ENCODE measurements at places on chromosomes 1 and 21.

DNA sequence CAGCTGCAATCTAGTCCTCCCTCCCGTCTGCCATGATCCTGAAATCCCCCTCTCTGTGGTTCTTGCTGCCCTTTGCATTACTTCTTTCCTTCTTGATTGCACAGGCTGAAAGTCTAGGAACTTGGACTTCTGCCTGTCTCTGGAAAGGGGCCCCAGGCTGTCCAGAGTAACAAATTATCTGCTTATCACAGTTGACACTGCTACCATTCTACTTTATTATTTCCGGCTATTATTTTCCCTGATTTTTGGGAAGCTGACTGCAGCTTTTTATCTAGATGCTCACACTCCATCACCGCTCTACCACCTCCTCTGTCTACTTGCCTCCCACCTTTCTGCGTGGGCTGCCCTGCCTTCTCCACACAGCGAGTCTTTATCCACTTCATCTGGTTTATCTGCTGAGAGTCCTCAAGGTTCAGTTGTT, 202.1 kb upstream of the PLXNA2 start:
- DNase-seq: no peak

- no peak for DNase-seq
Measured at GRCh38 chr1:23922321-23922943, 9.3 kb upstream of the CNR2 start.

GRCh38 chr1:19376428-19377372, 64.6 kb downstream of the SLC66A1 start:
- DNase-seq: no peak

DNA sequence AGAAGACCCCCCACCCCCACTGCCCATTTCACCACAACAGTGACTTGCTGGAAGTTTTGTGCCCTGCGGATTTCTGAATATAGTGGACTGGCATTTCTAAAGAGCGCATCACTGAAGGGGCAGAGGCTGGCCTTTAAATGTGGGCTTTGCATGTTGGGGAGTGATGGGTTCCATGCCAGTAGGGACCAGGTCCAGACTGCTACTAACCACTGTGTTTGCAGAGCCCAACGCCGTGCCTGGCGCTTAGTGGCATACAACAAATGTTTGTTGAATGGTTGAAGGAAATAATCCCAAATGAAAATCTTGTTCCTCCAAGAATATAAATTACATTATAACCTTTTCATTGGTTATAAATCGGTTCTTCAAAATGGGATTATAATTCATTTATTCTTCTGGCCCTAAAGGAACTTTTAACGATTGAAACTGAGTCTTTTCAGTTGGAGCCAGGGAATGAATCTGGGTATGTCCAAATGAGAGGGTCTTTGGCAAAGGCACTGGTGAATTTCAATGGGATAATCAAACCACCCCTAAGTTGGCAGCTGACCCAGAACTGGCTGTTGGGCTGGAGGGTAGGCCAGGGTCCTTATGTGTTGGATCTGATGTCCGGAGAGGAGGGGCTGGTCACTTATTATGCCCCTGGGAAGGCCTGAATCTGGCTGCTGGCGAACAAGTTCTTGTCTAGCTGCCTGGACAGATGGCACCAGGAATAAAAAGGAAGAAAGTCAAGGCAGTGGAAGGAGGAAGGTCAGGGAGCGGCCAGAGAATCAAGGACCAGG, 13.8 kb upstream of the SDHB start:
- no peak for DNase-seq

DNA sequence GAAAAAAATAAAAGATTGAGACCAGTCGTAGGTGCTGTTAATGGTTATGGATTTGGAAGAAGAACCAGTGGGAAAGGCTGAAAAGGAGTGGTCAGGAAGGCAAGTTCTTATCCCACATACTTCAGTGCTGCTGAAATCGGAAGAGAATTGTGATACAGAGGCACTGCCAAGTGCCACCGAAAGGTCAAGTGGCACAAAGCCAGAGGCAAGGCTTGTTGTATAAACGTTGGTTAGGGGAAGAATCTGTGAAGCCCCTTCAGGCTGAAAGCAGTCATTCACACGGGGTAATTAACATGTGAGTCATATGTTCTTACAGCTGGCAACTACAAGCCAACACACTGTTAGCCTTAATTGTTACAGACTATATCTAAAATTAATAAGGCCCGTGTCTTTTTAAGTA, 48.8 kb downstream of the ZBTB40 start:
- DNase-seq: peak; percentile 92

GRCh38 chr1:40122855-40123254, 25.8 kb upstream of the PPT1 start:
- no peak for DNase-seq

DNA sequence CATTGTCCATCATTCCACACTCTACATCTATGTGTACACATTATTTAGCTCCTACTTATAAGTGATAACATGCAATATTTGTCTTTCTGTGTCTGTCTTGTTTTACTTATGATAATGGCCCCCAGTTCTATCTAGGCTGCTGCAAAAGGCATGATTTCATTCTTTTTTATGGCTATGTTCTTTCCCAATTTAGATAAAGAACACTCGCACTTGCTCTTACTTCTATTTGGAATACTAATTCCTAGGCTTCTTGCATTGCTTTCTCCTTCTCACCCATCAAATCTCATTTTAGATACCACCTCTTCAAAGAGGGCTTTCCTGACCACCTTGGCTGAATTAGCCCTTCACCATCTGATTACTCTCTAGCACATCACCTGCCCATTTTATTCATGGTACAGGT, 3.0 kb upstream of the RGS4 start:
- no peak for DNase-seq

- no peak for DNase-seq
Measured at GRCh38 chr1:19392221-19392620, 80.1 kb downstream of the SLC66A1 start.

DNA sequence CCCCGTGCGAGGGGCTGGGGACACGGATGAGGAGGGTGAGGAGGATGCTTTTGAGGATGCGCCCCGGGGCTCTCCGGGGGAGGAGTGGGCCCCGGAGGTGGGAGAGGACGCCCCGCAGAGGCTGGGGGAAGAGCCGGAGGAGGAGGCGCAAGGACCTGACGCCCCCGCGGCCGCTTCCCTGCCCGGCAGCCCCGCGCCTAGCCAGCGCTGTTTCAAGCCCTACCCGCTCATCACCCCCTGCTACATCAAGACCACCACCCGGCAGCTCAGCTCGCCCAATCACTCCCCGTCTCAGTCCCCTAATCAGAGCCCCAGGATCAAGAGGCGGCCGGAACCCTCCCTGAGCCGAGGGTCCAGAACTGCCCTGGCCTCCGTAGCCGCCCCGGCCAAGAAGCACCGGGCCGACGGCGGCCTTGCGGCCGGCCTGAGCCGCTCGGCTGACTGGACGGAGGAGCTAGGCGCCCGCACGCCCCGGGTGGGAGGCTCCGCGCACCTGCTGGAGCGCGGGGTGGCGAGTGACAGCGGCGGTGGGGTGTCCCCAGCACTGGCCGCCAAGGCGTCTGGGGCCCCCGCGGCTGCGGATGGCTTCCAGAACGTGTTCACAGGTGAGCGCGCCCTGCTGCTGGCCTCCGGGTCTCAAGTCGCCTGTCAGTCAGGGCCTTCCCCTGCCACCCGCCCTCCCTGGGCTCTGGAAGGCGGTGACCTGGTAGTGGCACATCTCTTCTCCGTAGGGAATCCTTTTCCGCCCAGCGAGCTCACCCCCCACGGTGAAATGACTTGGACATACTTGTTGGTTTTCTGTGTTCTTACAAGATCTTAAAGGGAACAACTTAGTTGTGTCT, 1.7 kb downstream of the FMN2 start:
- DNase-seq: peak; percentile 77

DNA sequence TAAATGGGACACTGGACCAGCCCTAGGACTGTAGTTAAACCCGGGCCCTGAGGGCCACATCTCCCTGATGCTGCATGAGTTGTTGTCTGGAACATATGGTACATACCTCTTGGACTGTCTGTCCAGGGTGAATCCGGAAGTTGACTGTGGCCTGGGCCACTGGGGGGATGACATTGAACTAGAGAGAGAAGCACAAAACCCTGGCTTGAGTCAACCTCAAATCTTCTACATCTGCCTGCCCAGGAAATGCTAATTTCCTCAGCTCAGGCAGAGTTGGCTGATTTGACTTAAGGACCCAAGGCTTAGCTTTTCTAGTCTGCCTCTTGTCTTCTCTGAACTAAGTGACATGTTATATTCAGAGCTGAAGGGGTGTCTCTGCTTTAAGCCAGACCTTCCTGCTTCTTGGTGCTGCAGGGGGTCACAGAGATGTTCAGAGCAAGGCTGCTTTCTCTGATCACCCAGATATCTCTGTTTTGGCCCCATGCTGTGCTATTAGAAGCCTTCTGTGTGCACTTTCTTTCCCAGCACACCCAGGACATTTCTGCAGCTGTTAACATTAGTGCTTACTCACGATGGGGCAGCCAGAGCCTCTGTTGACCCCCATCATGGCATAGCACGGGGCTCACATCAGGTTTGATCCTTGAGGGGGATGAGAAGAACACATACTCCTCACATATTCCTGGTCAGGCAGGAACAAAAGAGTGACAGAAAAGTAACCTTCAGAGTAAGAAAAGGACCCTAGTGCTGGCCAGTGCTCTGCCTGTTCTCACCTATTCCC, 9.6 kb downstream of the PM20D1 start:
- DNase-seq: no peak

DNA sequence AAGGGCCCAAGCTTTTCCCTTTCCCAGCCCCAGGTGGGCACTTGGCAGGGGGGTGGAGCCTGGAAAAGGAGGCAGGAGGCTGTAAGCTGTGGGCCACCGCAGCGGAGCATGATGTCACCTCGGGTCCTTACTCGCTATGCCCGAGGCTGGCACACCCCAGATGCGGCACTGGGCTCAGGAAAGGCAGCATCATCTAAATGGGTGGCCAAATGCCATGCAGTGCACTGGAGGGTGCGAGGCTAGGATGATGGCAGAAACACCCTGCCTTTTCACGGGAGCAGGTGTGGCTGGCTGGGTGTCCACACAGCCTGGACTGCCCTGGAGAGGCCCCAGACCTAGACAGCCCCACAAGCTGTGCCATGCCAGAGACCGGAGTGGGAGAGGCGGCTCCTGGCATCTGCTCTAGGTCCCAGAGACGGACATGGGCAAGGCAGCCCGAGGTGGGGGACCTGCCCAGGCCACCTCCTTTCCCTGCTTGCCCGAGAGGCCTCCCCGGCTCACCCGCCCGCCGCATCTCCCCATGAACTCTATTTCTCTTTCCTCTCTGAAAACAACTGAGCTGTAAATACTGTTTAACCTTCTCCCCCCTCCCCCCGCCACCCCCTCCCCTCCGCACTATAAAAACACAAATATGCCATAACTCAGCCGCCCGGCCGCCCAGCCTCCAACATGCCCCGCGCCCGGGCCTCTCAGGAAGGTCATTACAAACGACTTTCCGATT, 124.7 kb downstream of the CASZ1 start:
- DNase-seq: peak; percentile 16

- peak; percentile 53 for DNase-seq
Measured at GRCh38 chr1:180213401-180214170, 16.5 kb upstream of the LHX4 start.

- DNase-seq: peak; percentile 58
Measured at GRCh38 chr1:71080230-71080738, 551 bp downstream of the ZRANB2 start.

- DNase-seq: no peak
Measured at GRCh38 chr21:28798798-28799197, 193.9 kb downstream of the LTN1 start.

DNA sequence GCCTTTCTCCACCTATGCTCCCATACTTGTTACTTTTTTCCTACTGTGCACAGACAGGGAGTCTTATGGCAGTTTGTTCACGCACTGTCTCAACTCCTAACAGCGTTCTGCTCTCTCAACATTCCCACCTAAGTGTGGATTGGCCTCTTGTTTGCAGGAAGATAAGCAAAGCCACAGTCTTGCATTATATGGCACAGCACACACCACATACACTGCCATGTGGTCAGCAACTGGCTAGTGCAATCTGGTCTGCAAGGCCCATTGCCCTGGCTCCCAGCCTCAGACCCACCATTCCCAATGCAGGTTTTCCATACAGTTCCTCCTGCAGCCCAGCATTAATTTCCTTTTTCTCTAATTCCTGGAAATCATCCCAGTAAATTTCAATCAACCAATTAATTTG, 38.3 kb upstream of the LAMC2 start:
- no peak for DNase-seq

DNA sequence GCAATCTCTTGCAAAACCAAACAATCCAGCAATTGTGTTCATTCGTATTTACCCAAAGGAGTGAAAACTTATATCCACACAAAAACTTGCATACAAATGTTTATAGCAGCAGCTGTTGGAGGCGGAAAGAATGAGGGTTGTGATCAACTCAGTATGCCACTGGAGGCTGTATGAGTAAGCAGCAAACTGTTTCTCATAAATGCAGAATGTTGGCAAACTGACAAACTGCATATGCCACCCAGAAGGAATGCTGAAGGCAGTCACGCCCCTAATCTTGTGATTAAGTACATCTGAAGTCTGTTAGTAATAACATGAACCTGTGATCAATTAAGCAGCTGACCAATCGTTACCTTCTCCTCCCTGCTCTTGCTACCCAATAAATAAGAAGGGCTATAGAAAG, 60.5 kb upstream of the CR2 start:
- no peak for DNase-seq

GRCh38 chr1:84479998-84480397, 932 bp downstream of the RPF1 start:
- DNase-seq: peak; percentile 0

DNA sequence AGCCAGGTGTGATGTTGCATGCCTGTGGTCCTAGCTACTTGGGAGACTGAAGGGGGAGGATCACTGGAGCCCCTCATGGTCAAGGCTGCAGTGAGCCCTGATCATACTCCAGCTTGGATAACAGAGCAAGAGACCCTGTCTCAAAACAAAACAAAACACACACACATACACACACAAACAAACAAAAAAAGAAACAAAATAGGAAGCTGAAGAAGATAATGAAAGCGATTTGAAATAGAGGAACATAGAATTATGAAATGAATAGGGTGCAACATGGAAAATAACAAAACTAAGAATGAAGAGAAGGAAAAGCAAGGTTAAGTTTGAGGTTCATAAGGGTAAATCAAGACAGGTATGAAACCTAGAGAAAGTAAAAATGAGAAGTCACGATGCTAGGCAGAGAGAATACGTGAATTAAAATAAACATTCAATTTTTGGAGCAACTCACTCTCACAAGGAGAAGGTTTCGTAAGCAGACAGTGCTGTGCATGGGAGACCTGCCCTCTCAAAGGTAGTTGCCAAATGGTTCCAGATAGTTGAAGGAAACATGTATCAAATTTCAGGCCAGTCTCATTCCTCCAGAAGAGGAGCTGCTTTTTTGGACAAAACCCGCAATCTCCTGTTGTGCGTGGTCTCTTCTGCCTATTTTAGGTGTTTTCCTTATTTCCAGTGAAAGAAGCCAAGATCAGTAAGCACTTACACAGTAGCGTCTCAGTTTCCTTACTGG, 3.3 kb downstream of the CD46 start:
- peak; percentile 17 for DNase-seq

- no peak for DNase-seq
Measured at GRCh38 chr21:34222031-34222335, 141.8 kb upstream of the KCNE2 start.

Data from NCI-H69 (cell line).